ENCODE measurements at places on chromosomes 4 and X. TPM values are rescaled to one million over a fixed set of nuclear protein-coding genes. Genes with fewer than 3 reads are reported as not detected.

- DNase-seq: no peak
These were observed 334.8 kb upstream of the KLF3 start for GRCh38 chr4:38328989-38329729.

DNA sequence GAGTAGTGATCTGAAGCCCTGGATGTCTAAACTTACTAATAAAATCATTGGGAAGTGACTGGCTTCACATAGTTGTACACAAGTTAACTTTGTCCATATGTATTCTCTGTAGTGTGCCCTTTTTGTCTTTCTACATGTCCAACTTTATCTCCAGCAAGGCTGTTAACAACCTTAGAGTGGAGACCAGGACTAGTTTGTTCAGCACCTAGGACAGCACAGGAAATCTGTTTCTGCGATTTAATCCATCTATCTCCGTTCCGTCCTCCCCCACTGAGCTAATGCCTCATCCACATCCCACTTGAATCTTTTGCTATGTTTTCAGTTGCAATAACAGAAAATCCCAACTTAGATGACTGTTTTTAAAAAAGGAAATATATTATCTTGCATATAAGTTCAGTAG is 3.4 kb upstream of the ARR3 start:
- DNase-seq: no peak

DNA sequence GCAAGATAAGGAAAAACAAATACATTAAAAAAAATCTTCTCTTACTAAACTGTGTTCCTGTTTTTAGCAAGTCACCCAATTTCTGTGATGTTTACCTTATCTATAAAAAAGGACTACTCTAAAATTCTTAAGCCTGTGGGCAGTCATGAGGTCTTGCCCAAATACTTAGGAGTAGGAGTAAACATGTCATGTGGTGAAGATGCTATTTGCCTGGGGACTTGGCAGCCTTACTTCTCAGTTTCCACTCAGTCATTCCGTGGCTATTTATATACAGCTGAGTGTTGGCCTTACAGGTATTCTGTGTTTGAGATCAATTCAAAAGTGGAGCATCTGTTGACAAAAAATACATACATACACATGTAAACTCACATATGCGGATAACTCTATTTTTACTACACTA is 89.9 kb upstream of the TLR2 start:
- no peak for DNase-seq

Gene F8A2
- total RNA-seq: not detected

DNA sequence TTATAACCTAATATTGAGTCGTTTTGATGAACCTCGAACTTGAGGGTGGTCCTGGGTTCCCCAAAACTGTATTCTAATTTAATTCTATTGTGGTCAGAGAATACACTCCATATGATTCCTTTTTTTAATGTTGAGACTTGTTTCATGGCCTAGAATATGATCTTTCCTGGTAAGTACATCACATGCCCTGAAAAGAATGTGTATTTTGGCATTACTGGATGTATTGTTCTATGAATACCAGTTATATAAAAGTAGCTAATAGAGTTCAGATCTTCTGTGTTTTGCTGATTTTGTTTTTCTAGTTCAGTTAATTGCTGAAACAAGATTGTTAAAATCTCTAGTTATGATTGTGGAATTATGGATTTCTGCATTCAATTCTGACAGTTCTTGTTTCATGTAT is 18.8 kb downstream of the PRRG1 start:
- DNase-seq: no peak

DNA sequence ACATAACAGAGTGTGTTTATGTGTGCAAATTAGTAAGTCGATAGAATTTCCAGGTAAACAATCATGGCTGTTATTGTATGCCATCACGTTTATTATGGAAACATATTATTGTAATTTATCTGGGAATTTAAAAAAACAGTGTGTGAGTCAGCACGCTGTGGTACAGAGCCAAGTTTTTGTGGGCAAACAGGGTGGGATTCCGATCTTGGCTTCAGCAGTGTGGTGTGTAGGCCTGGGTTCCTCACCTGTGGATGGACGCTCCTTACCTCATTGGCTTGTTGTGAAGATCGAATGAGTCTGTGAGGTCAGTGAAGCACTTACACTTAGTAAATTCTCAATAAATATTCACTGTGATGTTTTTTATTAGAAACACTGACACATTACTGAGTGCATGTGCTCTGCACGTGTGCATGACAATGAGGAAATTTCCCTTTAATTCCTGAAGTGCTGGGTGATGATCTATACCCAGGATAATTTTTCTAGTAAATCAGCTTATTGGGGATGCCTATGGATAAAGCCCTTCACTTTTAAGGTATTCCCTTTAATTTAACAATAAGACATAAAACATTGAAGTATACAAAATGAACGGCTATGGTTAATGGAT is 36.4 kb downstream of the SLIT2 start:
- no peak for DNase-seq

DNA sequence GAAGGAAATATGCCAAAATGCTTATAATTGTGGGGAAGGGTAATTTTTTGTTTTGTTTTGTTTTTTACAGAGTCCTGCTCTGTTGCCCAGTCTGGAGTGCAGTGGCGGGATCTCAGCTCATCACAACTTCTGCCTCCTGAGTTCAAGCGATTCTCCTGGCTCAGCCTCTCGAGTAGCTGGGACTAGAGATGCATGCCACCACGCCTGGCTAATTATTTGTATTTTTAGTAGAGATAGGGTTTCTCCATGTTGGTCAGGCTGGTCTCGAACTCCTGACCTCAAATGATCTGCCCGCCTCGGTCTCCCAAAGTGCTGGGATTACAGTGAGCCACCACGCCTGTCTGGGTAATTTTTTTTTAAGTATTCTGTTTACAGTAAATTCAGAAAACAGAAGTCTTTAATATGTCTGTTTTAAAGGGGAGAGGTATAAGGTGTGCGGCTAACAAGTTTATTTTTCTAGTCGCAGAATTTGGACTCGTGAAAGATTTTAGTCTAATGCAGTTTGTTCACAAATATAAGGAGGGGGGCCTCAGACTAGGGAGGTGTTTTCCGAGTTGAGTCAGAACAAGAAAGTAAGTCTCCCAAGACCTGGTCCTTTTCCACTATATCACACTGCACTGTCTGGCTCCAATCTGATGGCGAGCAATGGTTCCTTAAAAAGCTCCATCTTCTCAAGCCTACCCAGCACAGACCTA is 1.5 kb downstream of the ACSL1 start:
- no peak for DNase-seq

DNA sequence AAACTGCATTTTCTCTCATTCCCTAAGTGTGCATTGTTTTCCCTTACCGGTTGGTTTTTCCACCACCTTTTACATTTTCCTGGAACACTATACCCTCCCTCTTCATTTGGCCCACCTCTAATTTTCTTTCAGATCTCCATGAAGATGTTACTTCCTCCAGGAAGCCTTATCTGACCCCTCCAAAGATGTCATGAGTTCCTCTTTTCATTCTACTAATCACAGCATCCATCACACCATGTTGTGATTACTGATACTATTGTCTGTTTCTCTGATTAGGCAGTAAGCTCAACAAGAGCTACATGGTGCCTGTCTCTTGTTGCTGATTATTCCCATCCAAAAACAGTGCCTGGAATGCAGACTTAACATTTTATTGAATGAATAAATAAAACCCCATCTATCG is 2.9 kb upstream of the AFP start:
- no peak for DNase-seq

DNA sequence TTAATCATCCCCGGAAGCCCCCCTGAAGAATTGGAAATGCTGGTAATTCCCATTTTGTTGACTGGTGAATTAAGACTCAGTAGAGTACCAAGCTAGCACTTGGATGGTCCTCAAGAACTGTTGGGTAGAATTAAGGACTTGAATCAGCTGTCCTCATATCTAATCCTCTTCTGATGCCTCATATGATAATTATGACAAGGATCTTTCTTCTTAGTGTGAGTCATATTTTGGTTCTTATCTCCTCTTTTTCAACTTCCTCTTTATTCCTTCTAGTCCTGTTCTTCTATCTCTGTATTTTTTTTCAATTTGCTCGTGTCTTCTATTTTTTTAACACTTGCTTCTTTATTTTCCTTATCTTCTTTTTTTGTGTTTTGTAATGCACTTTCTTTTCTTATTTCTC is 206.3 kb upstream of the ANXA3 start:
- no peak for DNase-seq

Gene FAM47E
- total RNA-seq: 1.4 TPM

- no peak for DNase-seq
These were observed 101.9 kb downstream of the QRFPR start for GRCh38 chr4:121278811-121279368.

Gene DCAF8L2
- total RNA-seq: not detected

Gene RBM47
- total RNA-seq: 116 TPM

Gene MAGEB1
- 0.30 TPM for total RNA-seq

Gene DNAAF6
- total RNA-seq: not detected

DNA sequence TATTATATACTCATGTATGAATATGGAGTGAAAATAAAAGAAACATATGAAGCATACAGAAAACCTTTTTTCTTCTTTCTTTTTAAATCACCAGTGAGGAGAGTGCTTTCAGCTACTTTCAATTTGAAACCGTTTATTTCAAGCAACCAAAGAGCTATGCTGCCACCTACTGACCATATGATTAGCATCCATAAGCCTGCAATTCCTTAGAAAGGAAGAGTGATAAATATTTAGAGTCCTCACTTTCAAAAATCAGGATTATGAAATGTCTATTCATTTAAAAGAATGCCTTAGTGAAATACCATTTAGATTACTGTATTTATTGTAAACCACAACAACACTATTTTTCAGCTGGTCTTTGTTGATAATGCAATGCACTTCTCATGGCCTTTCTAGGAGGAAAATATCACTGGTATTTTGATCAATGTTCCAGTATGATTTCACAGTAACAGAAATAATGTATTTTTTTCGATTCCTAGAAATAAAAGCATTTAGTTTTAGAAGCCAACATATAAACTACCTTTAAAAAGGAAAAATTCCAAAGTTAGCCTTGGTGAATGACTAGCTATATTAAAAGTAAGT is 667.6 kb downstream of the PCDH18 start:
- peak; percentile 9 for DNase-seq

GRCh38 chr4:92872604-92873003 is 568.8 kb downstream of the GRID2 start:
- DNase-seq: no peak

Gene ASB12
- 0.78 TPM for total RNA-seq

GRCh38 chrX:115367455-115367854 is 77.9 kb downstream of the LUZP4 start:
- DNase-seq: no peak

DNA sequence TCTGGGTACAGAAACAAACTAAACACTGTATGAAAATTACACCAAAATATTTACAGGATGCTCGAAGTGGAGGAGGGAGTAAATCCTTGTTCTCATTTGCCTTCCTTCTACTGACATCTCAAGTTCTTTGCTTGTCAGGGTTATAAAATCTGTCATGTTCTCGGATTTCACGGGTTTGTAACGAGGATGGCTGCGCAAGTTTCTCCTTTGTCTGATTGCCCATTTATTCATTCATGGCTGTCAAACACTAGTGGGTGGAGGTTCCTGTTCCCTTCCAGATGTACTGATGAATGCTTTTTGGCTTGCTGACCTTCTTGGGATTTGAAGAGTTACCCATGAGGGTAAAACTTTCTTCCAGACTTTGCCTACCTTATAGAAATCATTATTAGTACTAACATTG is 206.9 kb downstream of the SPCS3 start:
- no peak for DNase-seq

Gene HSFX1
- 0.76 TPM for total RNA-seq

DNA sequence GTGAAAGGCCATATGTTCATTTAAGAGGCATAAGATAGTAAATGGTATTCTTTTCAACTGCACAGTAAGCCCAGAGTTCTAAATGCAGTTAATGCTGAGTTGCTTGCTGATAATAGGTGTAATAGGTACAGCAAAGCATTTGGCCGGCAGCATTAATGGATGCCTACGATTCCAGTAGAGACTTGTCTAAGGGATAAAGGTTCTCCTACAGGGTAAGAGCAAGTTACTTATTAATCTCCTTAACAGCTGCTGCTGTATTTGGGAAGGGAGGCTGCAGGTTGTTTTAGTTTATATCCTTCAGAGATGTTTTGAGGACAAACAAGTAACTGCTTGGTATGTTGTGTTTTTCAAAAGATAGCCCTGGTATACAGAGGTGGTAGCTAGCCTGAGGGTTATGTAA is 16.8 kb downstream of the TSPAN7 start:
- no peak for DNase-seq

GRCh38 chrX:152202886-152203285 is 64.5 kb upstream of the MAGEA10 start:
- DNase-seq: peak; percentile 22

- peak; percentile 55 for DNase-seq
These were observed 9.0 kb upstream of the INTU start for GRCh38 chr4:127623797-127624083.

DNA sequence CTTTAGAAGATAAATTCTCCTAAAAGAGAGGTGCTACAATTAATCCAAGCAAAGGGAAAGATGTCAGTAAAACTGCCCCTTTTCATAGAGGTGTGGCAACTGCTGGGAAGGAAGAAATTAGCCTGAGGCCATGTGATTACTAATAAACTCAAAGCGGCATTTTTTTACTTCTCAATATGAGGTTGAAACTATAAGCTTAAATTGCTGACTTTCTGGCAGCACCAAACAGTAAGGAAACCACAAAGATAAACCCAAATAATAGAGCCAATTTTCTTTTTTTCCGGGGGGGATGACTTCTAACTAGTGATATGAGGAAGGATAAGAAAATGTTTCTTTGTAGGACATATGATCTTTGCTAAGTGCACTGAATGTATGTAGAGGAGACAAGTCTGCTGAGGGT is 30.9 kb downstream of the AR start:
- no peak for DNase-seq

GRCh38 chrX:115900425-115900824 is 270.1 kb upstream of the AGTR2 start:
- no peak for DNase-seq

GRCh38 chr4:48193921-48194468 is 59.9 kb upstream of the TXK start:
- DNase-seq: no peak

- no peak for DNase-seq
These were observed 111.7 kb downstream of the PTTG2 start for GRCh38 chr4:38071801-38072431.

Gene GPAT3
- 0.59 TPM for total RNA-seq

Gene HADH
- total RNA-seq: 14.5 TPM

Gene NXF2B
- 0.11 TPM for total RNA-seq

DNA sequence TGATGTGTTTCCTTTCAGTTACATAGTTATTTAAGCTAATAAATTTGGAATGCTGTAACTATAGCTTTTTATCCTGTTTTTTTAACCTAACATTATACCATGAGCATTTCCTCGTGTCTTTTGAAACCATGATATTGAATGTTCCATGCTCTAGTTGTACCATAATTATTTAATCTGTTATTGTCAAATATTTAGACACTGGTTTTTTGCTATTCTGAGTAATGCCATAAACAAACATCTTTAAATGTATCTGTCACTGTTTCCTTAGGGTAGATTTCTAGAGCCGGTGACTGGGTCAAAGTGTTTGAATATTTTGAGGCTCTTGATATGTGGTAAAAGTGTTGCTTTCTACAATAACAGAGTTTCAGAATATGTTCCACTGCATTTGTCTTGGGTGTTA is 5.4 kb downstream of the IGBP1 start:
- no peak for DNase-seq
